NCI-H774 (cell line): ENCODE measurements at places on chromosomes 13 and 19.
A peak's percentile ranks its signal among the peaks of the same experiment; 100 is the strongest.

DNA sequence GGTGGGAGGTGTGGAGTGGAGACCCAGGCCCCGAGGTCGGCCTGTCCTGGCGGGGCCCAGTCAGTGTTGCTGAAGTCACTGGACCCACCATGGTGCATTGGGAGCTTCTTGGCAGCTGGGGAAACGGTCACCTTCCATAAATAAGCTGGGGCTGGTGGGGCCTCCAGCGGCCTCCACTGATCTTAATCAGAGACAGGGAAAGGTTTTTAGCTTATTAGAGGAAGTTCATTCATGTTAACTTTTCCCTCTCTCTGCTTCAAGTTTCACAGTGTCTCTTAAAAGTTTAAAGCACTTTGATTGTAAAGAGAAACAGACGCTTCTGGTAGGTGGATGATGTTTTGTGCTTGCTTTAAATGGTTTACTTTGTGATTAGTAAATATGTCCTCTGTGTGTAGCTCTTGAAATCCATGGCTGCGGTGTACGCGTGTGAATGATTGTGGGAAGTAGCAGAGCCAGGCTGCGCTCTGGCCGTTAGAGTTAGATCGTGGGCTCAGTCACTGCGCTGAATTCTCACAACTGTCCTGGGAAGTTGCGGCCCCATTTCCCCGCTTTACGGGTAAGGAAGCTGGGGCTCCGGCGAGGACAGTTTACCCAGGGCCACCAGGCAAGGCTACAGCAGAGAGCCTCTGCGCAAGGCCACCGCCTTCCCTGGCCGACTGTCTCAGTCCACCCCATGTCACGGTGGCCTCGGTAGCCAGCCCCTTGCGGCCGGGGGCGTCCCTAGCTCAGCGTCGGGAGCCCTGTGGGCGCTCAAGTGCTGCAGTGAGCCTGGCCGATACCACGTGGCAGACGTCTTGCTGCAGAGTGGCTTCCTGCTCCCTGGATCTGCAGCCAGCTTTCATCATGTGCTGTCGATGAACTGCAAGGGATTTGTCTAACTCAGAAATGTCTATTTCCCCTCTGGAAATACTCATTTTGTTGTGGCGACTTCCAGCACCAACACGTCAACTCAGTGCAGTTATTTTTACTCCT, 16.5 kb upstream of the NDUFS7 start:
- no peak for DNase-seq

DNA sequence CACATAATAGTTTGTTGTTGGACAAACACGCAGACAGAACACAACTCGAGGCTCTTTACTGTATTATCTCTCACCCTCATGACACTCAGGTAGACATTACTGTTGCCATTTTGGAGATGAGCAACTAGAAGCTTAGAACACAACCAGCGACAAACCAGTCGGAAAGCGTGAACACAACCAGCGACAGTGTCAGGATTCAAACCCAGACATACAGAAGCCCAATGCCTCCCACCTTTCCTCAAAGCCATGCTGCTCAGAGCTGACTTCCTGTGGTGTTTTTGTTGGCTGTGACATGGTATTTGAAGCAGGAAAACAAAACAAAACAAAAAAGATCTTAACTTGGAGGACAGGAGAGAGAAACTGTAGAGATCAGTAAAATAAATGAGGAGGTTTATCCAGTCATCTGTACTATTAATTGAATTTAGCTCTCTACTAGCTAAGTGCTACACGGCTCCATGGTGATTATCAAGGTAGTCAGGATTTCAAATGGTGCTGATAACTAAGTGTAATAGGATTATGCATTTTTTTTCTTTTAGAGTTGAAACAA, 92.1 kb downstream of the STARD13 start:
- no peak for DNase-seq

- DNase-seq: no peak
Observed at GRCh38 chr19:21749090-21749489, 18.3 kb downstream of the ZNF100 start.

DNA sequence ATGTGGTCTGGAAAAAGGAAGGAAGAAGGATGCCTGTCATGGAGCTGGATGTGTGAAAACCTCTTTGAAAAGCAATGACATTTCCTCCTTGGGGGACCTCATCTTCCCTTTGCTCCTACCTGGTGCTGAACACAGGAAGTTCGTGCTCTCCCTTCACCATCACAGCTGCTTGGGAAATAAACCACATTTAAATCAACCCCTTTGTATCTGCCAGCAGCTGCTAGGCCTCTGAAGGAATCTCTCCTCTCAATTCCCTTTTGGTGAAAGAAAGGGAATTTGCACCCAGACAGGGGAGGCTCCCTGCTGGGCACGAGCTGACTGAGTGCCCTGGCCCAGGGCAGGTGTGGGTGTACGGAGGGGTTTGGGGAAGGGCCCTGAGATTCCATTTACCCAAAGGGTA, 437.7 kb downstream of the TSHZ3 start:
- DNase-seq: no peak

DNA sequence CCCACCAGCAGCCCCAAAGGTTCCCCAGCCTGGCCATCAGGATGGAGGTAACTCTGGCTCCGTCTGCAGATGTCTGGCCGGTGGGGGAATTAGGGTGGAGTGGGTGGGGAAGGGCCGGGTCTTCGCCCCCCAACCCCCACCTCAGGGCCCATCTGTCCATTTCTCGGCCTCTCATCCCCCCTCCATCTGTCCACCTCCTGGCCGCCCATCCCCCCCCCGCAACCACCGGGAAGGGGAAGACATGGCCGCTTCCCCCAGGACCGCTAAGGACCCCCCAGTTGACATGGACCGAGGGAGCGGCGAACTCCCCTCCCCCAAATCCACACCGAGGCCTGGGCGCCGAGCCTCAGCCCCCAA, 793 bp downstream of the LRFN1 start:
- no peak for DNase-seq

DNA sequence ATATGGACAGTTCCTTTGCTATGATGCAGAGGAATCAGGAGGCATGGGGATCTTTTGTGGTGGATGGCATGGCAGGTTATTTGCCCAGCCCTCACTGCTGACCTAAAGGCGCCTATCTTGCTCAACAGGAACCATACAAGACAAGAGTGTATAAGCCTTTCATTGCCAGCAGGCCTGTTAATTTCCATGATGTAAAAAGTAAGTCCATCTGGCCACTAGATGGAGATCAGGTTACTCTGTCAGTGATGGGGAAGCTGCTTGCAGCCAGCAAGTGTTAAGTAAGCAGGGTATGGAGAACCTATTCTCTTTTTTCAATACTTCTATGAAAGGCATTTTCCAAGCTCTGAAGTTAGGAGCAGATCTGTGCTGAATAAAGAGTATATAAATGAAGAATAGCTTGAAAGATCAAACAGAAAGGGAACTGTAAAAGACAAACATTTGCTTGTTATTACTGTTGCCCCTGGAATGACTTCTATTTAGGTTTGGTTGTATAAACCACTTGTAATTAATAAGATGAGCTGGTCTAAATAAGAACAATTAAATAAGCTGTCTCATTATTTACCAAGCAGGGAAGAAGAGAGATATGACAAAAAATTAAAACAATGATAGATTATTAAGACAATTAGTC, 210.9 kb downstream of the RGCC start:
- DNase-seq: peak; percentile 46

- peak; percentile 27 for DNase-seq
Observed at GRCh38 chr19:17496337-17496997, 15.0 kb upstream of the PGLS start.

- DNase-seq: no peak
Observed at GRCh38 chr19:54307389-54308020, 5.5 kb downstream of the LILRA5 start.

DNA sequence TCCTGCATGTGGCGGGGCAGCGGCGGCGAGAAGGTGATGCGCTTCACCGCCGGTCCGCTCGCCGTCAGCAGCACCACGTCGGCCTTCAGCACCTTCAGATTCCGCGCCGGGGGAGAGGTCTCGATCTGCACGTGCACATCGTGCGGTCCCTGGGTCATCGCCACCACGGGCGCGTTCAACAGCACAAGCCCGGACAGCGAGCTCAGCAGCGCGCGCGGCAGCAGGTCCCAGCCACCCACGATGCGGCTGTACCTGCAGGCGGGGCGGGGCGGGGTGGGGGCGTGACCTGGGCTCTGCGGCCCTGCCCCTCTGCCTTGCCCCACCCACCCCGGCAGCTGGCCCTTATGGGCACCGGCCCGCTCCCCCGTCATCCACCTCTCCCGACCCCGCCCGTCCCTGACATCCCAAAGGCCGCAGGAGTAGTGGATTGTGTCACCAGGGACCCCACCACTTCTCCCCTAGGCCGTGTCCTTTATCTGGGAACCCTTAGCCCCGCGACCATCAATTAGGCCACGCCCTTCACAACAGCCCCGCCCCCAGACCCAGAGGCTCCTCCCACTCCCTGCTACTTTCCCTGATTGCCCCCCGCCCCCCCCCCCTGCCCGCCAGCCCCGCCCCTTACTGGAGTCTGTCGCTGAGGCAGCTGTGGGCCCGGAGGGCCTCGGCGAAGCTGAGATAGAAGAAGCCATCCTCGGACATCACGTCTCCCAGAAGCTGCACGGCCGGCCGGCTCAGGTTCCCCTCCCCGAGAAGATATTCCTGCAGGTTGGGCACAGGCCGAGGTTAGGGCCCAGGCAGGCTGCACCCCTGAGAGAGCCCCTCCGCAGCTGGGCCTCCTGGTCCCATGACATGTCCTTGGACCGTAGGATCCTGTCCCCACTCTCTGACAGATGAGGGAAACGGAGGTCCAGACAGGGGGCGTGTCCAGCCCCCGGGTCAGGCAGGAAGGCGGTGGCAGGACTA, 6.1 kb downstream of the IL4I1 start:
- no peak for DNase-seq

DNA sequence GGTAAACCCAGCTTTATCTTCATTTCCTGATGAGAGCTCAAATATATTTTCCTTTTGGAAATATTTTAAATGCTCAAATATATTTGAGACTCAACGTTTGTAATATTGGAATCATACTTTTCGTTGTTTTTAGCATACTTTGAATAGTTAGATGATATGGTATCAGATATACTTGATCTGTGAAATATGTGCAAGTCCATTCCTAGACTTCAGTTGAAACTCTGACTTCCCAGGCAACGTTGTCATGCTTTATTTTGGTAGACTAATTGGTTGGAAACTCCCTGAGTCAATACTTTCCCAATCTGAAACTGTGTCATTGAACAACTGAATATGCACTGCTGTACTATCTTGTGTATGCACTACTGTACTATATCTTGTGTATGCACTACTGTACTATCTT, 378.5 kb downstream of the MYO16 start:
- DNase-seq: no peak

- DNase-seq: peak; percentile 5
Observed at GRCh38 chr19:45591004-45591637, 6.5 kb upstream of the OPA3 start.

GRCh38 chr13:109436841-109437240, 349.5 kb downstream of the IRS2 start:
- DNase-seq: no peak

- DNase-seq: no peak
Observed at GRCh38 chr13:99382428-99383133, 75.4 kb upstream of the GPR183 start.

DNA sequence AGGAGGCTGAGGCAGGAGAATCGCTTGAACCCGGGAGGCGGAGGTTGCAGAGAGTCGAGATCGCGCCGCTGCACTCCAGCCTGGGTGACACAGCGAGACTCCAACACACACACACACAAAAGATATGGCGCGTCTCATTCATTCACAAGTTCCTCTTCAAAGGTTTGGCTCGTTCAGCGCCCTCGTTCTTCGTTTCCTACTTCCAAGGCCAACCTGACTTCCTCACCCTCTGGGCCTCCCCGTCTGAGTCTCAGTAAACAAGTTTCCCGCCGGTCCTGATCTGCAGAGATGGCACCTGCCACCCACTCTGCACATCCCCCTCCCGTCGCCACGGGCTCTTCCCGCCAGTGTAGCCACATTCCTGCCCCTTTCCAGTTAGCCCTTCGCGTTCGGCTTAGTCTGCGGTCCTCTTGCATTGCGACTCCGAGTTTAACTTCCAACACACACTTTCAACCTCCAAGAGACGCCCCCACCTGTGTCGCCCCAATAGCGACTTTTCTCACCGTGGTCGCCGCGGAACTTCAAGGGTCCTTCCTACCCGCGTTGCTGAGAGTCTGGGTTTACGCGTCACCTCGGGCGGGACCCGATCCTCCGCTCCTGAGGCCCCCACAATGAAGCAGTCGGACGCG, 1.3 kb upstream of the BSG start:
- DNase-seq: peak; percentile 66

DNA sequence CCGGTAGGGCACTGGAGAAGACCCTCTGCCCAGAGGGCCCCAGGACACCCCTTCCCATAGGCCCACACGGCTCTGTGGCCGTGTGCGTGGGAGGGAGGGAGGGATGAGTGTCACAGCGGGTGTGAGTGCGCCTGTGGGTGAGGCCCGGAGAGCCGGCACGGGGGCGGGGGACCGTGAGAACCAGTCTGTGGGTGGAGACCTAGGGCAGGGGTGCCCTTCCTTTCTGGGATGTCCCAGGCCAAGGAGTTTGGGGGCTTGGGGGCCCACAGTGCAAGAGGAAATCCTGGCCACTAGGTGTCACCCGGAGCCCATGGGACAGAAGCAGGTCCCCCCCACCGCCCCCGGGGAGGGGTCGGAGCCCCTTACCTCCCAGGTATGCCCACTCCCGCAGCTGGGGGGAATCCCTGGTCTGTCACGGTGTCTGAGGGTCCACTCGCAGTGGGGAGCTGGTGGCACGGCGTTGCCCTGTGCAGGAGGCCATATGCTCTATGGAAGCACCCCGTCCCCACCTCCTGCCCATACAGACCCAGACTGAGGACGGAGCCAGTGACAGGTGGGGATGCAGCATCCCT, 16.0 kb upstream of the SLC7A10 start:
- DNase-seq: no peak

GRCh38 chr13:51955816-51956603, 55.2 kb downstream of the ATP7B start:
- no peak for DNase-seq

DNA sequence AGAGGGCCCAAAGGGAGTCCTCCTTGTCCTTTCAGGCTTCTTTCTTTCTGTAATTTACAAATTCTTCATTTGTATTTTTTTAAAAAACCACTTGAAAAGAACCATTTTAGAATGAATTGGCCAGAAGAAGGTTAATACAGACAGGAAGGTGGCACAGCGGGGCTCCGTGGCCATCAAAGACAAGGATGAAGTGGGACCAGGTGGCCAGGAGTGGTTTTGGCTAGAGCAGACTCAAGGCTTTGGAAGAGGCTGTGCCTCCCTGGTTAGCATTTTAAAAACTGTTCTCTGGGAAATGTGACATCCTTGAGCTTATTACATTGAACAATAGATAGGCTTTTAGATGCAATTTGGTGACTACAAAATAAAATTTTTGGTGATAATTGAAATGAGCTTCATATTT, 48.4 kb downstream of the ATP8A2 start:
- DNase-seq: no peak

GRCh38 chr13:29567411-29567810, 28.1 kb downstream of the SLC7A1 start:
- DNase-seq: no peak

- DNase-seq: peak; percentile 39
Observed at GRCh38 chr13:94827566-94827965, 115.2 kb upstream of the SOX21 start.

DNA sequence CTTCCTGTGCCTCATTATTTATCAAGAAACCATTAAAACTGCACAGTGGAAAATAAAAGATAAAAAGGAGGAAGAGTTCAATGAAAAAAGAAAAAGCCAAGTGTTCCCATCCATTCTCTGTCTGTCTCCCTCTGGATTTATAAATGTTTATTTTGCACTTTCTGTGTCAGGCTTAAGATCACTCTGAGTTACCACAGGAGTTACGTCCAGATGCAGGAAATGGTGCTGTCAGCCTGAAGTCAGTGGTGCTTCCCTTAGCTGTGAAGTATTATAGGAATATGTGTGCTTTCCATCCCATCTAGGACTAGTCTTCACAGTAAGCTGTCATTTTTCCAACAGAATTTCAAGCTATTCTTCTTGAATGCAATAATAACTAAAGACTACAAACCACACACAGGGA, 420.2 kb downstream of the KCTD12 start:
- no peak for DNase-seq
